ENCODE measurements at places on chromosomes 3 and 15.

DNA sequence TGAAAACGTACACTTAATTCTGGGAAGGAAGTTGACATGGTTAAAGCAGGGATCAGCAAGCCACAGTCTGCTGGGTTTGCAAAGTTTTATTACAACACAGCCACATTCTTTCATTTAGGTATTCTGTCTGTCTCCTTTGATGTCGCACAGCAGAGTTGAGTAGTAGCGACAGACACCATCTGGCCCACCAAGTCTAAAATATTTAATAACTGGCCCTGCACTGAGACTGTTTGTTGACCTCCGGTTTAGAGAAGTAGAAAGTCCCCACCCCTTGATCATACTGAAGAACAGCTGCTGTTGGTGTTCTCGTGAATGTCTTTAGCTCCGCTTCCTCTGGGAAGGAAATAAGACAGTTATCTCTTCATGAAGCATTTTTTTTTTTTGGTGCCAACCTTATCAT, 66.2 kb downstream of the MCTP2 start:
- no peak for DNase-seq

GRCh38 chr3:95645291-95645690, 1169.1 kb upstream of the EPHA6 start:
- no peak for DNase-seq

- no peak for DNase-seq
Observed at GRCh38 chr15:35379972-35380371, 166.0 kb downstream of the DPH6 start.

GRCh38 chr3:151593928-151594327, 133.1 kb upstream of the IGSF10 start:
- DNase-seq, result no peak

GRCh38 chr3:43996379-43997301, 245.0 kb upstream of the TOPAZ1 start:
- peak; percentile 86 for DNase-seq

DNA sequence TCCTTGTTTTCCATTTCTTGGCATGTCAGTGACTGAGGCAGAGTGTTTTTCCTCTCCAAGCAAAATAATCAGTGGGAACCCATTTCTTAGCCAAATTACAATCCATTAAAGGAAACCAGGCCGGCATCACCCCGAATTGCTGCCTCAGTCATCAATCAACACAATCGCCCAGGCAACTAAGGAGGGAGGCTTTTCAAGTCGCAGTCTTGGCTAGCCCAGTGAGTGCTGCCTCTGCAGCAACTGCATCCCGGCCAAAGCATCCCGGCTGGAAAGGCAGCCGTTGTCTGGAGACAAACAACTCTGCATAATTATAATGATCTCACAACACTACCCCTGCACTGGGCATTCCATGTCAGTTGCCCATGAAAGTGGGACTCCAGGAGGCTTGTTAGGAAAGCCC, 213.5 kb upstream of the PRICKLE2 start:
- no peak for DNase-seq

GRCh38 chr3:174216946-174217718, 642.0 kb upstream of the NAALADL2 start:
- DNase-seq, result no peak

DNA sequence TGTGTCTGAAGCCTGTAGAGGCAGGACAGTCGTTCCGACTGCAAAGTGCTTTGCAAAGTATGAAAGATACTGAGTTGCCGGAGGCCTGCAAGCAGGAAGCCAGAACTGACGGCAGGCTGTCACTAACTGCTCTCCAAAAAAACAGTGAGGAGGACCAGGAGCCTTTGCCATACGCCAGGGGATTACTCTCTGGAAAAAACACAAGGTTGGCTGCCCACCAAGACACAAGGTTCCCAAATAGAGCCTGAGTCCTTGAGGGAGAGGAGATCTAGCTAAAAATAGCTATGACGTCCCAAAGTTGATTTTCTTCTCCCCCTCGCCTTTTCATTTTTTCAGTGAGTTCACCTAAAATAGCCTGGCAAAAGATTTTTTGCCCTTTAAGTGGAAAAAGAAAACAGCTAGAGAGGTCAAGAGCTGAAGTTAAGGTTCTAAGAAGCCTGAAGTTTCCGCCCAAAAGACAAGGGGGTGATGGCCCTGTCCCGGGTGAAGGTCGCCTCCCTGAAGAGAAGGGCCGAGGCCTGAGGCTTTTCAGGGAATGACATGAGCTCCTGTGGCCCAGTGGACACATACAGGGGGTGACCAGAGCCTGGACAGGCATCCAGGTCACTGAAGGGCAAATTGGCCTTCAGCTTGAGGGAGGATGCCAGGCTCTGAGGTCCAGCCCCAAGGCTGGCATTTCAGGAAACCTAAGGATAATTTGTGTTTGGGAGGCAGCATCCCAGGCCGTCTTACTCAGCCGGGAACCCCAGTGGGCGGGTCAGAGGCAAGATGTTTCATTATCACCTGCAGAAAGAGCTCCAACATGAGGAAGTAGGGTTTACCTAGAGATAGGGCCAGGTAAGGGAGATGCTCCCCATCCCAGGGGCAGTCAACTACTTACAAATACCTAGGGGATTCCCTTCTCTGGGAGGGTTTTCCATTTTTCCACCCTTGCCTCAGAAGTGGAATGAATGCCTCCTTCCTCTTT, 44.9 kb upstream of the DGKG start:
- DNase-seq, result no peak

- no peak for DNase-seq
Observed at GRCh38 chr15:38127306-38127771, 125.3 kb upstream of the SPRED1 start.

- no peak for DNase-seq
Observed at GRCh38 chr3:63278171-63279004, at the start of gene SYNPR. Gene SYNPR (plus strand): TSS chr3:63278308.

GRCh38 chr3:81580355-81580754, 181.1 kb downstream of the GBE1 start:
- no peak for DNase-seq

GRCh38 chr3:30353711-30354467, 252.5 kb upstream of the TGFBR2 start:
- no peak for DNase-seq

GRCh38 chr3:133575086-133575485, 1.6 kb downstream of the CDV3 start:
- DNase-seq, result no peak

DNA sequence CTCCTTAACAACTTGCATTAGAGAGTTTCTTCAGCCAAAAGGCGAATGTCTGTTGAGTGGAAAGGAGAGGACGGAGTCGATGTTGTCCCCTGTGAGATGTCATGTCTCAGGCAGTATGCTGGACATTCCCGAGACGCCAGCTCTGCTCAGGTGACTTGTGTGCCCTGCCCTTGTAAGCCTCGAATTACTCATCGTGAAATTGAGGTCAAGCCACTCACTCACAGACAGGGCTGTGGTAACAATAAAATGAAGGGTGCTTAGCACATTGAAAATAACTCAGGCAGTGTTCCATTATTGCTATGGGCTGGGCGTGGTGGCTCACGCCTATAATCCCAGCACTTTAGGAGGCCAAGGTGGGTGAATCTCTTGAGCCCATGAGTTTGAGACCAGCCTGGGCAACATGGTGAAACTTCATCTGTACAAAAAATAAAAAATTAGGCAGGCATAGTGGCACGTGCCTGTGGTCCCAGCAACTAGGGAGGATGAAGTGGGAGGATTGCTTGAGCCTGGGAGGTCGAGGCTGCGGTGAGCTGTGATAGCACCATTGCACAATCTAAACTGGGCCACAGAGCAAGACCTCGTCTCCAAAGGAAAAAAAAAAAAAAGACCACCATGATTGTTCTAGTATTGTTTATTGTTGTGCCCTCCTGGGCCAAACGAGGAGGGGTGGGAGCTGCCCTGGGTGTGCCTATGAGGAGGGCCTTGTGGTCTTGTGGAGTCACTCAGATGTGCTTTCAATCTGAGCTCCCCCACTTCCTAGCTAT, 214.4 kb downstream of the THSD4 start:
- no peak for DNase-seq

- DNase-seq, result no peak
Observed at GRCh38 chr3:30945291-30945690, 50.8 kb upstream of the GADL1 start.

DNA sequence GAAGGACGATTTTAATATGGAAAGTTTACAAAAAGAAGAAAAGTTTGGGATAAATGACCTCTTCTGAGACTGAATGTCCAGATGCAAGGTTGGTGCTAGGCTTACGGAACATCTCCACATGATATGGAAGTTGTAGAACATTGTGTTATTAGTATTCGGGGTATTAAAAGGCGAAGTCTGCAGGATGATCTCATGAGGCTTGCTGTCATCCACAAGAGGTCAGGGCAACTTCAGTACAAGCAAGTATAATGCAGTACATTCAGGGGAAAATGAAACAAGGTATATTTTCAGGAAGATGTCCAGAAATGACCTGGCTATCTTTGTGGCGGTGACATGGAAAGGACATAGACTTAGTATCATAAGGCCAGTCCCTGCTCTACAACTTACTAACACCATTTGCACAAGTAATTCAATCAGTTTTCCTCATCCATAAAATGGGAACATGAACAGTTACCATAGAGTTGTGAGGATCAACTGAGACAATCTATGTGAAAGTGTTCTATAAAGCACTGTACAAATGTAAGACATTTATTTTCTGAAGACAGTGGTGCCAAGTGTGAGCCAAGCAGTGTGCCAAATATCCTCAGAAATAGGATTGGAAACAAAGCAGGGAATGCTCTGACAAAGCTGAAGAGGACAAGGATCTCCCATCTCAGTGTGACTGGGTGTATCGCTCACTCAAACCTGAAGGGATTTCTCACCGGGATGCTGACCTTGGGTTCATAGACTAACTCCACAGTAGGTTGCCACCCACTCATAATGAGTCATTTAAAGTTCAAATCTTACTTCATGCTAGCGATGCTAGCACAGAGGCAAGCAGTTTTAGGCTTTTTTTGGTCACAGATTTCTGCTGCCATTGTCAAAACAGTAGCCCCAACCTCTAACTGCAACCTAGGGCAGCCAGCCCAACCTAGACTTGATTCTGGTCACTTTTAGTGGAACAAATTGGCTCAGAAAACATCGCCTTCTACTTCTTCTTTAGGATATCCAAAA, 118.3 kb downstream of the TIGIT start:
- DNase-seq, result no peak

DNA sequence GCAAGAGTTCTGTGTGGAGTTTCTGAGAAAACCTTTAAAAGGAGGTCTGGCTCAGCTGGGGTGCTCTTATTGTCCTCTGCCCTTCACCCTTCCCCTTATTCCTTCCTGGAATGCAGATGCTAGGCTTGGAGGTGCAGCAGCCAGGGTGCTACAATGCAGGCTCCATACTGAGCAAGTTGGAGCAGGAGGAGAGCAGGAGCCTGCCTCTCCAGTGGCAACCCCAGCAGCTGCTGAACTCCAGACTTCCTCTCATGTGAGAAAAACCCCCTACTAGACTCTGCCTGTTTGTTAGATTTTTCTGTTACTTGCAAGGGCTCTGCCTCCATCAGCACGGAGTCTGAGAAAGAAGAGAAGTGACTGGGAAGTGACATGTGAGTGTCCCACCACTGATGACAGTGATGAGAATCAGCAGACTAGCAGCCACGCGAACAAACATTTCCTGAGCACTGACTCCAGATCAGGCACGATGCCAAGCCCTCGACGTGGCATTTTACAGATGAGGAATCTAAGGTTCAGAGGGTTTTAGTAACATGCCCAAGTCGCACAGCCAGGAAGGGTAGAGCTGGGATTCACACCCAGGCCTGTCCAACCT, 16.1 kb upstream of the RARRES1 start:
- DNase-seq, result no peak

DNA sequence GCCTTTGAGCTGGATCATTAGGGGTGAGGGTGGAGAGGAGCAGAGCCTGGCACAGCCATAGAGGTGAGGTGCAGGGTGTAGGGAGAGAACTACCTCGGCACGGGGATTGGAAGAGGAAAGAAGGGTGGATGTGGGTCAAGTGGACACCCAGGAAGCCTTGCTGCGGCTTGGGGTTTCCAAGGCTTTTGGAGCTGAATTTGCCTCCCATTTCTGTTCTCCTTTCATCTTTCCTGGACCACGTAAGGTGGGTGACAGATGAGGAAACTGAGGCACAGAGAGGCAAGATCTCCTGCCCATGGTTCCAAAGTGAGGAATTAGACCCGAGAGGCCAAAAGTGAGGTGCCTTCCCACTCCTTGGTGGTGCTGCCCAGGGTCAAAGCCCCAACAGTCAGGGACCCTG, 35.4 kb upstream of the SFMBT1 start:
- DNase-seq, result no peak

GRCh38 chr3:195087328-195087727, 183.6 kb downstream of the XXYLT1 start:
- no peak for DNase-seq
